ENCODE measurements at places on chromosomes 3 and 15.

- DNase-seq, result no peak
These were observed 48.2 kb upstream of the PHLDB2 start for GRCh38 chr3:111810909-111811308.

DNA sequence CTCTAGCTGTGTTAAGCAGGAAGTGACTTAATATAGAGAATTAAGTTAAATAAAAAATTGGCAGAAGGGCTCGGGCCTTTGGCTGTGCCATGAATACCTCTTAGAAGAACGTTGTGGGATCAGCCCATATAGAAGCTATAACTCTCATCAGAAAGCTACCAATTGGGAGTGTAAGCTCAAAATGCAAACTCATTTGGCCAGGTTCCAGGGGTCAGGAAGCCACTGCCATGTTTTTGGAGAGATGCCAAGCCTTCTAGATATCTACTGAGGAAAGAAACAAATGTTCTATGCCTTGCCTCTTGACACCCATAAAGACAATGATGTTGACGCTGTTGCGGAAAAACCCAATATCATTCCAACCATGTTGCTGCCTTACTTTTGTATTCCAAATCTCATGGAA, 475.2 kb upstream of the TGFBR2 start:
- peak; percentile 5 for DNase-seq

GRCh38 chr3:162507397-162507796, 1010.8 kb downstream of the OTOL1 start:
- DNase-seq, result no peak

GRCh38 chr15:29596266-29596665, 226.0 kb downstream of the TJP1 start:
- DNase-seq, result no peak

DNA sequence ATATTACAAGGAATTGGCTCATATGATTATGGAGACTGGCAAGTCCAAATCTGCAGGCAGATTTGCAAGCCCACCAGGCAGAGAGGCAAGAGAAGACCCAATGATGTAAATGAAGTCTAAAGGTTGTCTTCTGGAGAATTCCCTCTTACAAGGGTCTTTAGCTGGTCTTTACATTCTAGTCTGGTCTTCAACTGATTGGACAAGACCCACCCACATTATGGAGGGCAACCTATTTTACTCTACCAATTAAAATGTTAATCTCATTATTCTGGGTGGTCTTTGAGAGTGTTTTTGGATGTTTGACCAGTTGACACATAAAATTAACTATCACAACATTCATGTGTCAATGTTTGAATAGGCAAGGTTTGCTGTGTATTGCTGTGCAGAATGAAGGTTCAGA, 28.0 kb upstream of the ATP11B start:
- no peak for DNase-seq

GRCh38 chr3:9408061-9408460, 10.6 kb downstream of the SETD5 start:
- DNase-seq, result no peak

- no peak for DNase-seq
These were observed 6.9 kb upstream of the SKIC8 start for GRCh38 chr15:78306176-78306774.

DNA sequence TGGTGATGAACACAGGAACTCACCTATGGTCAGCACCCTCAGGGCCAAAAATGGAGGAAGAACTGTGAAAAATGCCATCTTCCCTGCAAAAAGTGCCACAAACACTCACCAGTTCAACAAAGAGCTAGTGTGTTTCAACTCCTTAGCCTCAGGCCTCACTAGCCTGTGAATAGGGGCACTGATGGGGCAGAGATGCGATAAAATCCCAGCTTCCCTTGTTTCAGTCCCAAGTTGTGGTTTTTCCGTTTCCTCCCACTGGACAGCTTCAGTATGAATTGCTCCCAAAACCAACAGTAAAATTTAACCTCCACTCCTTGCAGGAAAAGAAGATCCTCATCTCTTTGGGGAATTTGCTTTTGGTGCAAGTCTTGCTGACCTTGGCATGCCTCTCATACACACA, 117.4 kb upstream of the ADAMTS9 start:
- no peak for DNase-seq

- DNase-seq, result no peak
These were observed 218.5 kb downstream of the SV2B start for GRCh38 chr15:91318516-91318915.

GRCh38 chr15:74350295-74351275, 16.9 kb downstream of the CYP11A1 start:
- DNase-seq, result no peak

DNA sequence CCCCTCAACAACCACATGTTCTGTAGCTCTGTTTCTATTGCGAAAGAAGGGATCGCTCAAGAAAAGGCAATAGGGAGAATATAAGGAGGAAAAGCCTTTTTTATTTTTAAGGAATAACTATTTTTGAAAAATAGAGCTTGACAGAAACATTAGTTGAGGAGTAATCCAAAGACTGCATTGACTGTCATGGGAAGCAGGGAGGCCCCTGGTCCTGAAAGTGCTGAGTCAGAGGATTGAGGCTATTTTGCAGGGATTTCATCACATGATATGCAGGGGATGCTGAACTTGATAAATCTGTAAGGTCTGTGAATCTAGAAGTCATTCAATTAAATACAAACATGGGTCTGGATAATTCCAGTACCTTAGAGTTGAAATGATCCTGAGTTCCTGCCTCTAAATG, 92.0 kb downstream of the MTHFS start:
- no peak for DNase-seq

GRCh38 chr15:84996055-84996454, 14.4 kb downstream of the PDE8A start:
- no peak for DNase-seq

All from SHP77 (cell line).